ENCODE measurements at places on chromosomes 12 and 14. TPM values are rescaled to one million over a fixed set of nuclear protein-coding genes. Genes with fewer than 3 reads are reported as not detected.

DNA sequence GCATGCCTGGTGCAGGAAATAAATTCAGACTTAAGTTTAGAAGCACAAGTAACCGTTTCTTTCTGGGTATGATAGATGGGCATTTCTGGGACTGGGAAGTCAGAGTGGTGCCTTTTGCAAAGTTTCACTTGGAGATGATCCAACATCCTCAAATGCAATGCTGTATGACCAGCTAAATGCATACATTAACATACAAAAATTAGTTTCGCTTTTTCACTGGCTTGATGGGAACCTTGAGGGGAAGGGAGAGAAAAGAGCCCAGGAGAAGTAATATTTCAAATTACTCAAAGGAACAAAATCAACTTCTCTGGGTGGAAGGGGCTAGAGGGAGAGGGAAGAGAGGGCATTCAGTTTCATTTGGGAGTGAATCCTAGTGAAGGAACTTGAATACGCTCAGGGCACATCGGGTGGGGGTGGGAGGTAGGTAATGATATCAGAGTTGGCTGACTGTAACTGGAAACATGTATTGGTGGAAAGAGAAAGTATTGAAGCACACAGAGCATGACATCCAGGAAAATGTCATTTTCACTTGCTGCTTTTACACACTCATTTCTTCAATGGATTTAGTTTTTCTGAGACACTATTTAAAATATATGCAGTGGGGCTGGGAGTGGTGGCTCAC, 175.5 kb downstream of the PTPRO start:
- no peaks in the 10 kb centered on the region for H3K36me3 ChIP-seq
- H3K4me3 ChIP-seq, result no peak overlapping the region
- H3K27me3 ChIP-seq, result no peaks in the 10 kb centered on the region
- no peaks in the 10 kb centered on the region for H3K4me1 ChIP-seq
- no peak for DNase-seq

DNA sequence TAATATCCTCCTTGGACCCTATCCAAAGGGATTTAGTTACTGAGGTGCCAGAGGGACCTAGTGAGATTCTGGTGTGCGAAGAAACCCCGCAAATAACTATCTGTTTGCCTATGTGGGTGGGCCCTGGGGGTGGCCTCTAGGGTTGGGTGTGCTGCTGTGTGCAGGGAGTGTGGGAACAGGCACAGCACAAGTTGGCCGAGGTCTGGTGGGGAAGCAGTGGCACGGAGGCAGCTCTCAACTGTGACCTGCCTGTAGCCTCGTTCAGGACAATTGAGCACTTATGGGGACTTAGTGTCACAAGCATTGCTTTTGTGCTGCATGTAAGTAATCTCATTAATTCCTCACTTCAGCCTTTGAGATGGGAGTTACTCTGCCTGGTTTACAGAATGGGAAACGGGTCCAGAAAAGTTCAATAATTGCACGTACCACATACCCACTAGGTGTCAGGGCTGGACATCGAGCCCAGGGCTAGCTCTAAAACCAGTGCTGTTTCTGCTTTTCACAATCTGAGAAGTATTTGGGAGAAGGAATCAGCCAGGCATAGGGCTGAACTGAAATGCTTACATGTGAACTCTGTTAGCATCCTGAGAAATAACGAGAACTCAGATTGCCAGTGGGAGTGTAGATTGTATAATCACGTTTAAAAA, 58.8 kb downstream of the TECPR2 start:
- H3K27me3 ChIP-seq, result no peaks in the 10 kb centered on the region
- DNase-seq, result no peak
- no peak overlapping the region for H3K4me3 ChIP-seq
- H3K4me1 ChIP-seq, result no peaks in the 10 kb centered on the region
- no peak overlapping the region for H3K27ac ChIP-seq

DNA sequence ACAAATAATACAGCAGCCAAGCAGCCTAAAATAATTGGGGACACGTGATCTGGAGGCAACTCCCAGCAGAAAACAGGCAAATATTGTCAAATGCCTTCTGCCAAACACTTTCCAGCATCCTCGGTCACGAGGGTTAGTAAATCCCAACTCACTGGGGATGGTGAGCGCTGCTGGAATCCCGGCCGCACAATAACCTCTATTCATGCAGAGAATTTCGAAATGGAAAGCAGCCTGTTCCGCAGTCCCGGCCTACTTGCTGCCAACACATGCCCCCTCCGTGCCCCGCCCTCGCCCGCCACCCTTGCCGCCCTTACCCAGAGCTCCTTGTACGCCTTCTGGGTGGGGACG, 62.2 kb downstream of the RFX4 start:
- H3K27me3 ChIP-seq, result no peaks in the 10 kb centered on the region
- peak; percentile 86 for DNase-seq
- no peak overlapping the region for H3K4me3 ChIP-seq
- no peaks in the 10 kb centered on the region for H3K4me1 ChIP-seq

Gene SLC39A2
- not detected for total RNA-seq

Gene PIGH
- total RNA-seq, result 27.5 TPM

Gene PRIMA1
- 0.23 TPM for total RNA-seq
